Epithelial cell of esophagus (primary cell): ENCODE measurements at places on chromosomes 7 and 10.

DNA sequence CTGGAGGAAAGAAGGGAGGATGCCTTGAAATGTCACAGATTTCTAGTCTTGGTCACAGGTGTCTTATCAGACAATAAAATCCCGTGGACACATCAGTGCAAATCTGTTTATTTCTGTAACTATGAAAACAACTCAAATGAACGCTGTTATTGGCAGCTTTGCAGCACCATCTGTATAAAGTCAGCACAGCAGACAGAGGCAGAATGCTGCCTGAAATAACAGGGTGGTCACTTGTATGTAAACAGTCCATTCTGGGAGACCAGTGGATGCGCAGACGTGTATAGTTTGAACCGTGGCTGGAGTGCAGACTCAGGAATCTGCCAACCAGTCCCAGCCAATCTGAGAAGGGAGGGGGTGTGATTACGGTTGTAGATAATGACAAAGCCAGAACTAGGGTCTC, 54.8 kb downstream of the SEC23IP start:
- no peak for DNase-seq

- peak; percentile 77 for DNase-seq
Observed at GRCh38 chr7:24756545-24757352, 515 bp downstream of the GSDME start.

GRCh38 chr7:149409895-149410294, 51.0 kb downstream of the ZNF777 start:
- DNase-seq: no peak

DNA sequence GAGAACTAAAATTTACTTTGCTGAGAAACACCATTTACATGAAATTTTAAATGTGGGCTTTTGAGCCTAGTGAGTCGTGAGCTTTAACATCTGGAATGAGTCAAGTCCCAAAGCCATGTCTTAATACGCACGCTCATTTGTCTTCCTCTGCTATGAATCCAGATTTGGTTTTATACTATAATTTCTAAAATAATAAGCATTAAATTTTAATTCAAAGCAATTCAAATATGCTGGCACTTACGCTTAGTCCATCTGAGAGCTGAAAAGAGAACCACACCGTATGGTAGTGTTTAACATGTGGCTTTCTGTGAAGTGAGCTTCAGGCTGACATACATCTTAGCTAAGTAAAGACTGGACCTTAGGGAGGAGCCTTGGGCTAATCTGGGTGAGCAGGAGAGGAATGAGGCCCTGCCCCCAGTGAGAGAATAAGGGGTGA, 52.2 kb downstream of the CUBN start:
- no peak for DNase-seq

DNA sequence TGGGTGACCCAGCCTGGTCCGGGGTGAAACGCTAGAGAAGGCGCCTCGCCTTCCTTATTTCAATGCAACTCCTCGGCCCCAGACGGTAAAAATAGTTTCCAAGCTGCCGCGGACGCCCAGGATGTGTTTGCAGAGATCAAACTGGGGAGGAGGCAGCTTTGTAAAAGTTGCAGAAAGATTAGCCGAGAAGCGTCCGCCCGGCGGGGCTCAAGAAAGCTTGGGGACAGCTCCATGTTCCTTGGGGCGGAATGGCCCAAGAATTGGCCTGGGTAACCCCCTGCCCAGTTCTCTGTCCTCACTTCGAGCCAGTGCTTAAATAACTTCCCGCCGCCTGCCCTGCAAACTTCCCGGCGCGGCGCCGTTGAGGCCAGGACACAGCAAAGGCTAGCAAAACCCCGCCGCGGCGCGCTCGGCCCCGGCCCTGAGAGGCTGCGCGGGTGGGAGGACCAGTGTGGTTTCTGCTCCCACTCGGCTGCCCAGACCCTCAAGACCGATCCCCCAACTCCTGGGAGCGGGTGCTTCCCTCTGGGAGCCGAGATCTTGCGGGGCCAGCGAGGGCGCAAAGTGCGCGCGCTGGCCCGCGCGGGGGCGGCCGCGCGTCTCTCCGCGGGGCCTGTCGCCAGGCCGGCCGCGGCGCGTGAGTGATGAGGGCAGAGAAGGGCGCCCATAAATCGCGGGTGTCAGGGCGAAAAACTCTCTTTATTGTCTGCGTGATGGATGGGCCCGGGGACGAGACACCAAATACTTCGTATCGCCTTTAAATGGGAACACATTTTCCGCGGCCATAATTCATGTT, 6.3 kb upstream of the ZNF503 start:
- peak; percentile 51 for DNase-seq
